ENCODE measurements at places on chromosomes 12 and 14.
A peak's percentile ranks its signal among the peaks of the same experiment; 100 is the strongest.

- DNase-seq: no peak
These were observed 74.6 kb downstream of the DACT1 start for GRCh38 chr14:58712357-58712756.

DNA sequence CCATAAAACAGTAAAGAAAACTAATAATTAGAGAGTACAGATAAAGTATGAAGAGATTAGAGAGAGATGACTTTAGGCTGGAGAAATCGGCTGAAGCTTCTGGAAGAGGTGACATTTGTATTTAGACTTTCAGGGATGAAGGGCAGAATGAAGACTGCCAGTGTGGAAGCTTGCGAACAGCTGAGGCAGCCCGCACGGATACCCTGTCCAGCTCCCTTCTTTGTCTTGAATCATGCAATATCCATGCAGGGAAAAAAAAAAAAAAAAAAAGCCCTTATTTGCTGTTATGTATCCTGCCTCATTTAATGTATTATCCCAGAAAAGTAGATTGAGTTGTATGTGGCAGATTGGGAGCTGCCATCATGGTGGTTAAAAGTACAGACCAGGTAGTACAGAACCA is 331.8 kb downstream of the ZFP36L1 start:
- no peak for DNase-seq

- no peak for DNase-seq
These were observed 16.0 kb downstream of the LRRK2 start for GRCh38 chr12:40240779-40241178.

DNA sequence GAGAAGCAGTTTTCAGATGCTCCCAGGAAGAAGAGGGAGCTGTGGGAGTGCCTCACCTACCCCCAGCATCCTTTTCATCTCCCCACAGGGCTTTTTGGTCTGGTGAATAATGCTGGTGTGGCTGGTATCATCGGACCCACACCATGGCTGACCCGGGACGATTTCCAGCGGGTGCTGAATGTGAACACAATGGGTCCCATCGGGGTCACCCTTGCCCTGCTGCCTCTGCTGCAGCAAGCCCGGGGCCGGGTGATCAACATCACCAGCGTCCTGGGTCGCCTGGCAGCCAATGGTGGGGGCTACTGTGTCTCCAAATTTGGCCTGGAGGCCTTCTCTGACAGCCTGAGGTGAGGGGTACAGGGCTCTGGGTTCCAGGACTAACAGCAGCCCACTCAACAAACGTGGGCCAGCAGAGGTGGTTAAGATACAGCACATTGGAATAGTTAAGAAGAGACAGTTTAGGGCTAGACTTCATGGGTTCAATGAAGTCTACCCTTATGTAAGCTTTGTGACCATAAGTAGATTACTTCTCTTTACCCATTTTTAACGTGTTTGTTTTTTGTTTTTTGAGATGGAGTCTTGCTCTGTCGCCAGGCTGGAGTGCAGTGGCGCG is 1.5 kb downstream of the RDH5 start:
- no peak for DNase-seq

DNA sequence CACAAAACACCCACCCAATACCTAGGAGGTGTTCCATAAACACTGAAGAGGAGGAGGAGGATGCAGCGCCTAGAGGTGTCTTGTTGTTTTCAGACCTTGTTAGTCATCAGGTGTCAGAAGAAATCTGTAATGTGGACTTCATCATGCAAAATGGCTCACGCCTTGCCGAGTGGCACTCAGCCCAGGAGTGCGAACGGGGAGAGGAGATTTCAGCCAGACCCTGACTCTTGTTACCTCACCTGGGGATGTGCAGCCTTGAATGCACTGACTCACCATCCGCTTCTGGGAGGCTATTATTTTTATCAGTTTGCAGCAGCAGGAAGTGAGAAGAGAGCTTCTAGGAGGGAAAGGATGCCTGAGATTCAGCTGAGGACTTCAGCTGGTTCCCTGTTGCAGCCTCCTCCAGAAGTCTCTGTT is 48.2 kb upstream of the PLXNC1 start:
- DNase-seq: no peak

DNA sequence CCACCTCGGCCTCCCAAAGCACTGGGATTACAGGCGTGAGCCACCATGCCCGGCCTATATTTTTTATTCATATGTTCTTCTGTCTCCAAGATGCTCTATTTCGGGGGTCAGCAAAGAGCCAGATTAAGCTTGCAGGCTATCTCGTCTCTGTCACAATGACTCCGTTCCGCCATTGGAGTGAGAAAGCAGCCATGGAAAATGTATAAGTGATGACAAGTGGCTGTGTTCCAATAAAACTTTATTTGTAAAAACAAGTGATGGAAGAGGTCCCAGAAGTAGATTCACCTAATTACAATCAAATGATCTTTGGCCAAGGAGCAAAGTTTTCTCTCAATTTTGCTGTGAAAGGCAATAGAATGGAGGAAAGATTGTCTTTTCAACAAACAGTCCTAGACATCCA is 342.6 kb downstream of the MED13L start:
- DNase-seq: no peak

- DNase-seq: no peak
These were observed 99.5 kb downstream of the PDZRN4 start for GRCh38 chr12:41287500-41288141.

- DNase-seq: no peak
These were observed 651.5 kb downstream of the FSCB start for GRCh38 chr14:43855556-43855955.

GRCh38 chr14:64210216-64210615 is 84.0 kb downstream of the ESR2 start:
- DNase-seq: no peak

DNA sequence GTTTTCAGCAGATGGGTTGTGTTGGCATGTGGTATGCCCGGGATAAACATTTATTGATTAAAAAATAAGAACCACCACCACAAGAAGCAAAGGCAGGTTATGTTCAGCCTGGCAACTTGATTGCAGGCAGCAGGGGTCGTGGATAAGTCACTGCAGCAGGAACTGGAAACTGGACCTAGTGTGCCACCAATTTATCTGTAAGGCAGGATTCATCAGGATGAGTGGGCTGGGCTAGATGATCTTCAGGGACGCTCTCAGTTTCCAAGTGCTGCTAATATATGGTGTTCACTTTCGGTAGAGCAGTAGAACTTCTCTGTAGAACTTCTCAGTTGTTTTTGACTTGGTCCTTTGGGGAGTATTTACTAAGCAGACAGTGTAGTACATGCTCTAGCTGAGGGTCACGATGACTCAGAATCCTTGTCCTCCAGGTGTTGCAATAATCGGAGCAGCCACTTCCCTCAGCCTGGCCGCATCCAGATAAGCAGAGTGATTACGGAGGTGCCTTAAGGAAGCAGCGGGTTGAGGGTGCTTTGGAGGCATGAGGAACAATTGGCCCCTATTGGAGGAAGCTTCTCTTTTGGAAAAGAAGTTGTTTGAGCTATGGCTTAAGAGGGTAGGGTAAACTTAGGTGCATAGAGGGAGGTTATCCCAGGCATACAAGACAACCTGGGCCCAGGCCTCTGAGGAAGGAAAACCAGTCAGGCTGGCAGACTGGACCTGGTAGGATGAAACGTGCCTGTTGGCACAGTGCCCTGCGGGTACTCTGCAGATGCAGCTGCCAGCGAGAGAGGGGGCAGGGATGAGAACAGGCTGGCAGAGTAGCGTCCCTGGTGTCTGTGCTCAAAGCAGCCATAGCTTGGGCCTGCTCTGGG is 104.0 kb downstream of the GPR135 start:
- DNase-seq: peak; percentile 15

GRCh38 chr12:78672033-78672432 is 192.5 kb upstream of the SYT1 start:
- no peak for DNase-seq

DNA sequence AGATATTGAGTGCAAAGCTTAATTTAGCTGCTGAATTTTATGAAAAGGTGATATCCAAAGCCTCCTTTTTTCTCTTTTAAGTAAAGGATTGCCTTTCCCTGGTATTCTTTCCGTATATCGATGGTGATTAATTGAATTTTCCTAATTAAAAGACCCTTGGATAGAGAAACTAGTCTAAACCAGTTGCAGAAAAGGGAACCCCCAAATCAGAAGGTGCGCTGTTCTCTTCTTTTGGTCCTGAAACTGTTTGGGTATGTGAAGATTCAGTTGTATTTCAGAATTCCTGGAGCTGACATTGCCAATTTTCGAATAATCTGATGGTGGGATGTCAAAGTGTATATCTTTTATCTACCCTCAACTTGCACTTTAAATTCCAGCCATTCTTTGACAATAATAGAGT is 1.9 kb downstream of the GPHN start:
- no peak for DNase-seq

- no peak for DNase-seq
These were observed 63.0 kb upstream of the PRMT8 start for GRCh38 chr12:3427956-3428355.

GRCh38 chr14:105196265-105196960 is 15.3 kb upstream of the NUDT14 start:
- DNase-seq: no peak

GRCh38 chr14:100058777-100059437 is 6.3 kb upstream of the EVL start:
- no peak for DNase-seq

DNA sequence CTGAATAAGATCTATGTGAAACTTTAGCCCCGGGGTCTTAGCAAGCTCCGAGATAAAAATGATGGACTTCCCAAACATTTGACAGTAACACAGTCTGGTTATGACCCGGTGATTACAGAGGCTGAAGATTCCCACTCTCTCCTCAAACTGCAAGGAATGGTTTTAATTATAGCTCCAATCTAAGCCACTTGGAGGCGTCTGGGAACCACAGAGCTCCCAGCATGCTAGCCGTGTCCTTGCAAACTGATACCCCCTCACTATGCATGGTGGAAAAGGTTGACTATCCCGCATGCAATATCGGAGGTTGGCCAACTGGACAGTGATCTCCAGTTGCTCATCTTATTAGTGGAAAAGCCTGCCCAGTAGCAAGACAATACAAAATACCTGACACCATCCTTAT is 76.5 kb upstream of the GRIN2B start:
- DNase-seq: no peak

DNA sequence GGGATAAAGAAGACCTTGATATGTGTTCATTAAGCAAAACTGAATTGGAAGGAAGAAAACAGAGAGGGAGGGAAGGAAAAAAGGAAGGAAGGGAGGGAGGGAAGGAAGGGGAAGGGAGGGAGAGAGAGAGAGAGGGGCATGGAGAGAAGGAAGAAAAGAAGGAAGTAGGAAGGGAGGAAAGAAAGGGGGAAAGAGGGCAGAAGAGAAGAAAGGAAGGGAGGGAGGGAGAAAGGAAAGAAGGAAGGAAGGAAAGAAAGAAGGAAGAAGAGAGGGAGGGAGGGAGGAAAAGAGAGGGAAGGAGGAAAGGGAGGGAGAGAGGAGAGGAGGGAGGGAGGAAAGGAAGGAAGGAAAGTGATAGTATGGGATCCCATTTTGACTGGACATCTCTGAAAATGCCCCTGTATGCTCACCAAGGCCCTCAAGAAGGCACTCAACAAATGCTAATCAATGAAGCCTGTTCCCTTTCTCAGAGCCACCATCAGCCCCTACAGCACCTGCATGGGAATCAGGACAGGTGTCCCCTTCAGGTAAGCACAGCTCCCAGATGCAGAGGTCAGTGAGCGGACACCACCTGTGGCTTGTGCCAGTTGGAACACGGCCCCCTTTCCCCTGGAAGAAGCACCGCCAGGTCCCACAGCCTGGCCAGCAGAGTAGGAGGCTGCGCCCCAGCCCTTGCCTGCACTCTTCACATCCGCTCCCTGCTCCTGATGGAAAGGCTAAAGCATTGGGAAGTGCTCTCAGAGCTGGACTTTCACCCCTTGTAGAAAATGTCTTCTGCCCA is 161.4 kb upstream of the DIO3 start:
- no peak for DNase-seq

GRCh38 chr14:85315733-85316290 is 214.1 kb upstream of the FLRT2 start:
- DNase-seq: no peak

DNA sequence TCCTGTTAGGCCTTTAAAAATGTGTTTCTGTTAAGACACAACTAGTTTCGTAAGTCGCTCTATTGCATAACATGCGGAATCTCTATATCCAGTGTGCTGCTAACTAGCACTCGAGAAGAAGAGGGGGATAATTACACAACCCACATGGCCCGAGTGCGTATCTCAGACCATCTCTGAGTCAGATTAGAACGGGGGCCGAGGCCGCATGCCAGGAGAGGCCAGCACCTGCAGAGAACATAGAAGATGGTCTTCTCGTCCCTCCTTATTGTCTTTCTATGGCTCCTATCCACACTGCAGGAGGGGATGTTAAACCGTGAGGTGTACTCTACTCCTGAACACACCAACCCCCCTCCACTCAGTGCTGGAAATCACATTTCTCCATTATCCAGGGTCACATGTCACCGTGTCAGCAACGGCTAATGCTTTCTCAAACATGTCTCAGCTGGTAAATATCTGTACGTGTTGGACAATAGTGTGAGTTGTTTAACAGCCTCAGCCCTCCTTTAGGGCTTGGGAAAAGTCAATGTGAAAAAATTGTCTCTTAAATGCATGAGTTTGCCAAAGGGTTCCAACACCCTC is 56.3 kb downstream of the CCDC88C start:
- DNase-seq: no peak

GRCh38 chr12:77213319-77213718 is 147.9 kb upstream of the E2F7 start:
- no peak for DNase-seq

- no peak for DNase-seq
These were observed 965 bp downstream of the CD163 start for GRCh38 chr12:7502612-7503011.

- DNase-seq: peak; percentile 45
These were observed 101.8 kb upstream of the EIF5 start for GRCh38 chr14:103232031-103232808.

- no peak for DNase-seq
These were observed 558 bp downstream of the TEX22 start for GRCh38 chr14:105398726-105399465.

DNA sequence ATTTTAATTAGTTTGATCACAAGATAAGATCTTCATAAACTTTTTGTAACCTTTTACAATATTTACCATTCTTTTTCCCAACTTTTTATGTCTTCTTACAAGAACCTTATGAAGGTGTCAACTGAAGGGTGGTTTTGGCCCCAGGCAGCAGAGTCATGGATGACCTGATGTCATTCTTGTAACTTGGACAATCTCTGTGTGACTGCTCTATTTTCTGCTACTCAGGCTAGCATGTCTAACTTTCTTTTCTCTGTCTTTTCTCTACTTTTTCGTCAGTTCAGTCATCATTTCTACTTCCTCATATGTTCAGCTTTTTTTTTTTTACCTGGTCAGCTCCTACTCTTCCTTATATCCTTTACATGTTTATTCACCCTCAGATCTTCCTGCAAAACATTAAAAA is 150.7 kb upstream of the PTPRQ start:
- DNase-seq: no peak

- DNase-seq: peak; percentile 84
These were observed 211.7 kb upstream of the FKBP4 start for GRCh38 chr12:2583091-2583497.

- DNase-seq: no peak
These were observed 367 bp downstream of the GALNT16 start for GRCh38 chr14:69260190-69260860.

GRCh38 chr12:76201316-76201715 is 116.8 kb upstream of the NAP1L1 start:
- DNase-seq: no peak

GRCh38 chr12:69508091-69508490 is 37.9 kb downstream of the FRS2 start:
- DNase-seq: no peak

- no peak for DNase-seq
These were observed 6.8 kb upstream of the NR4A1 start for GRCh38 chr12:52044292-52044983.

- no peak for DNase-seq
These were observed 785.8 kb downstream of the MED13L start for GRCh38 chr12:115491511-115492250.
